ENCODE measurements at places on chromosomes 13 and 19. TPM values are rescaled to one million over a fixed set of nuclear protein-coding genes. Genes with fewer than 3 reads are reported as not detected.

NOTCH3 gene
- total RNA-seq, result 251 TPM

ZNF460 gene
- total RNA-seq, result 168 TPM

OR7D2 gene
- total RNA-seq, result not detected

SIGLEC6 gene
- total RNA-seq, result not detected

PABPC3 gene
- total RNA-seq, result 0.21 TPM

TNNT1 gene
- 27.6 TPM for total RNA-seq

SCGB2B2 gene
- total RNA-seq, result 0.21 TPM

KCNRG gene
- 2.4 TPM for total RNA-seq

WDR62 gene
- total RNA-seq, result 0.28 TPM

ZNF177 gene
- total RNA-seq, result 2.3 TPM
